Esophagus muscularis mucosa (tissue), 4 donors: ENCODE measurements at places on chromosomes 7 and 10. TPM values are rescaled to one million over a fixed set of nuclear protein-coding genes. Genes with fewer than 3 reads are reported as not detected.

The MSMB gene
- not detected for total RNA-seq

DNA sequence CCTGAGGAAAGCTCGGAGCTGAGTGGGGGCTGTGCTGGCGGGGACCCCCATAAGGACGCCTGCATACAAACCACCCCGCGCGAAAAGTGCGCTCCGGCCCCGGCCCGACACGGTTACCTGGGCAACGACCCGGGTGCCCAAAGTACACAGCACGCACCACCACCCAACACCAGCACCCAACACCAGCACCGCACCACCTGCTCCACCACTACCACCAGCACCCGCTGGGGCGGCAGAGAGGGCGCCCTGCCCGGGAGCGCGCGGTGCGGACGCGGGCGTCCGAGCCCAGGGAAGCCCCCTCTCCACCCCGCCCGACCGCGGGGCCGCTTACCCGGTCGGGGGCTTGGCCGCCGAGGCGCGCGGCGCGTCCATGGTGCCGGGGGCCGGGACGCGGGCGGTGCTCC, 345 bp downstream of the COBL start:
- DNase-seq: no peak

DNA sequence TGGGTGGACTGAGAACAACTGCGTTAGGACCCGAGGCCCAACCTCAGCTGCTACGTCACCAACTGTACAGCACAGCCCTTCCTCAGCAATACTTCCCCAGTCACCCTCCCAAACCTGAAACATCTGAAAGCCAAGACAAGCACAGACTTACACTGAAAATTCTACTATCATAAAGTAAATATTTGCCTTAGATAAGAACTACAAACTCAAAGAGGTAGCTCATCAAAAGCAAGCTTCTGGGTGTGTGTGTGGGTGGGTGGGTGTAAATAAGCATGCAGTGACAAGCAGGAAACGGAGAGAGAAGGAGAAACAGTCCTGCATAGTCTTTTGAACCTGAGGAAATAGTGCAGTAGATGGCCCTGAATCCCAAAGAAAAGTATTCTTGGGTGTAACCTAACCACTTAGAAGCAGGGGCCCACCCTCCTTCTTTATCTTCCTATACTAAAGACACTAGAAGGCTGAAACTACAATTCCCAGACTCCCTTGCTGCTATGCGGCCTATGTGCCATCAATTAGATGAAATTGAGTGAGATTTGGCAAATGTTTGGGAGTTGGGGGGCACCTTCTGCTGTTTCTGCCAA, 18.7 kb downstream of the SLC25A13 start:
- DNase-seq: no peak

The CCL26 gene
- not detected for total RNA-seq

The RARRES2 gene
- 170 TPM for total RNA-seq

The SFMBT2 gene
- total RNA-seq: 15.4 TPM

The LLCFC1 gene
- total RNA-seq: not detected

- DNase-seq: no peak
Measured at GRCh38 chr7:1492221-1492620, 12.0 kb downstream of the INTS1 start.

DNA sequence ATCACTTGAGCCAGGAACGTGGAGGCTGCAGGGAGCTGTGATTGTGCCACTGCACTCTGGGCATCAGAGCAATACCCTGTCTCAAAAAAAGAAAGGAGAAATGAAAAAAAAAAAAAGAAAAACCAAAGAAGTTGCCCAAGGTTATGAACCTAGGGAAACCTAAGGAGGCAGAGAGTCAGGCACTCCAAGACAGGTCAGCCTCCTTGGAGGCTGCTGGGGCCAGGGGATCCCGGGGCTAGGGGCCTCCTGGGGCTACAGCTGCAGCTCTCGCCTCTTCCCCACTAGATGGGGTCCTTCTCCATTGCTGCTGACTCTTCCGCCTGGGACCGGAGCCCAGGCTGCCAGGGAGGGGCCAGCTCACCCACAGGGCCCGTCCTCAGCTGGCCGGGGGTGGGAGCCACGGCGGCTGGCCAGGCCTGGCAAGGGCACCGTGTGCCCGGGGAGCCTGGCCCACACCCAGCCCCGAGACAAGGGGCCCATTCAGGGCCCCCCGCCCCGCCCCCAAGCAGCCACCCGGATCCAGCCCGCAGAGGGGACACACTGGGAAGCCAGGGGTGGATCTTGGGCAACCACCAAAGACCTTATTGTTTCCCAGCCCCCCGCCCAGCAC, 1.7 kb upstream of the SPACDR start:
- DNase-seq: no peak

The ZC3HAV1 gene
- 23.7 TPM for total RNA-seq

The FAM221A gene
- total RNA-seq: 8.3 TPM

DNA sequence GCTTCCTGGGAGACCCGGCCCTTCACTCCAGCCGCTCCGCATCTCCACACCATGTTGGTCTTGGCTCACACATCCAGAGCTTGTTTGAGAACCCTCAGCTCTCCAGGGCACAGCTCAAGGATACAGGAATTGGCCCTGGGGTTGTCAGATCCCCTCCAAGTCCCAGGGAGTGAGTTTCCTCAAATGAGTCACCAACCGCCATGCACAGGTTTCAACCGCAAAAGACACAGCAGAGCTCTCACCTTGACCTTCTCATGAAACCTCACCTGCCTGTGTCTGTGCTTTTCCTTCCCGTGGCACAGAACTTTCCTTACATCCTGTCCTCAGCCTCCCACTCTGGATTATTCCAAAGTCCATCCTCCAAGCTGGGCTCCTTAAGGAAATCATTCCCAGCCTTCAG, 20.6 kb downstream of the AZGP1 start:
- no peak for DNase-seq

GRCh38 chr10:118516716-118517115, 78.7 kb downstream of the PRLHR start:
- DNase-seq: peak; percentile 60

The CABCOCO1 gene
- 0.83 TPM for total RNA-seq
